Frontal cortex (tissue), 4 donors: ENCODE measurements at places on chromosomes 2 and 18. TPM values are rescaled to one million over a fixed set of nuclear protein-coding genes. Genes with fewer than 3 reads are reported as not detected.

- DNase-seq = no peak
Measured at GRCh38 chr18:2854875-2855274, 8.1 kb downstream of the EMILIN2 start.

GRCh38 chr18:44927127-44927849, 246.6 kb downstream of the SETBP1 start:
- no peak for DNase-seq

- DNase-seq = no peak
Measured at GRCh38 chr18:23351521-23351920, 101.6 kb upstream of the RIOK3 start.

- no peak for DNase-seq
Measured at GRCh38 chr18:57853864-57854263, 50.7 kb upstream of the ATP8B1 start.

DNA sequence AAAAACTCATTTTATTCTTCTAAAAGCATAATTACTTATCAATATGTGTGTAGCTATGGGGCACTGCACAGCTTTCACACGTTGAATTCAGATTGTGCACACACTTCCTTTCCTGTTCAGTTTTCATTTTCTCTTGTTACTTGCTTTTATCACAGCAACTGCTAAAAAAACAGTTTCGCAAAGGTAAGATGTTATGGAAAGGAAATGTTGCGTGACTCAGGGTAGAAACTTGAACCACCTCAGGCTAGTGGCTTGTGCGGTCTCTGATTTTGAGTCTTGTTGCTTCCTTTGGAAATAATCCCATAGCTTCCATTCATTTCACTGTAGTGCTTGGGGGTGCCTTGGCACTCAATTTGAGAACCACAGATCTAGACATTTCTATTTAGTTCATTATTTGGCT, 171.9 kb downstream of the FMNL2 start:
- DNase-seq = no peak

DNA sequence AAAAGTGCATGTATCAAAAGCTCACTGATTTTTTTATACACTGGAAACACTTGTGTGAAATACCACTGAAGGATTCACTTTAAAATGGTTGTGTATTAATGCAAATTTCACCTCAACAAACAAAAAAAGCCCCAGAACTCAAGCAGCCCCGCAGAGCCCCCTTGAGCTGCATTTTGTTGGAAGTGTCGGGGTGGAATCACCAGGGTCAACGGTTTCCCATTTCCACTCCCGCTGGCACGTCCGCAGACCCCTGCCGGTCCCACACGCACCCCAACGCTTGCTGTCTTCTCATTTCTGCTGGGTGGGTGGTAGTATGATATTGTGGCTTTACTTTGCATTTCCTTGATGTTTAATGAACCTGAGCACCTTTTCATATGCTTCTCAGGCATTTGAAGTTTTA, 239.7 kb downstream of the FAM210A start:
- DNase-seq = no peak

- DNase-seq = no peak
Measured at GRCh38 chr2:11814979-11815510, 68.6 kb downstream of the LPIN1 start.

GRCh38 chr18:45282101-45282812, 333.0 kb upstream of the SLC14A2 start:
- DNase-seq = no peak

The UGT1A4 gene
- total RNA-seq = not detected

The MREG gene
- total RNA-seq = 2.4 TPM

The RESP18 gene
- 0.82 TPM for total RNA-seq

The ARMC9 gene
- 15.1 TPM for total RNA-seq
